T-helper 1 cell (primary cell): ENCODE measurements at places on chromosomes 7 and 10.

- no peak for DNase-seq
Measured at GRCh38 chr7:22855049-22855392, 32.4 kb upstream of the TOMM7 start.

DNA sequence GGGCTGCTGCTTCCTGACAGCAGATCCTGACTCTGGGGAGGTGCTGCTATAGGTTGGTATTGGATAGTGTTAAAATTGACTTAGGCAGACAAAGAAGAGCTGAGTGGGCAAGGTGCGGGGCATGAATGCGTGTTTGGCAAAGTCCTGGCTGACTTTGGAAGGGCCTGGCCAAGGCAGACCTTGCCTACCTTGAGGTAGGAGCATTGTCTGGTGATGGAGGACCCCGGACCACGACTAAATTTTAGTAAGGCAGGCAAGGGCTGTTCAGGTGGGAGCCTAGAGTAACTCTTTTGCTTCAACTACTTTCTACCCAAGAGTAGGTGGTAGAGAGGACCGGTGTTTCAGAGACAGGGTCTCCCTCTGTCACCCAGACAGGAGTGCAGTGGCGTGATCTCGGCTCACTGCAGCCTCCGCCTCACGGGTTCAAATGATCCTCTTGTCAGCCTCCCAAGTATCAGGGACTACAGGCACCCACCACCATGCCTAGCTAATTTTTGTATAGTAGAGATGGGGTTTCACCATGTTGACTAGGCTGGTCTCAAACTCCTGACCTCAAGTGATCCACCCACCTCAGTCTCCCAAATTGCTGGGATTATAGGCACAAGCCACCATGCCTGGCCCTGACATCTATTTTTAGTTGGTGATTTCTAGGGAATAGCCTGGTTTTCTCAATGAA lies 12.2 kb upstream of the LAT2 start:
- DNase-seq, result no peak

- no peak for DNase-seq
Measured at GRCh38 chr10:91632671-91633550, at the start of gene PPP1R3C. Gene PPP1R3C, minus strand, starts transcription at chr10:91633071. Its CDS starts 102 bp downstream, at chr10:91632969.

DNA sequence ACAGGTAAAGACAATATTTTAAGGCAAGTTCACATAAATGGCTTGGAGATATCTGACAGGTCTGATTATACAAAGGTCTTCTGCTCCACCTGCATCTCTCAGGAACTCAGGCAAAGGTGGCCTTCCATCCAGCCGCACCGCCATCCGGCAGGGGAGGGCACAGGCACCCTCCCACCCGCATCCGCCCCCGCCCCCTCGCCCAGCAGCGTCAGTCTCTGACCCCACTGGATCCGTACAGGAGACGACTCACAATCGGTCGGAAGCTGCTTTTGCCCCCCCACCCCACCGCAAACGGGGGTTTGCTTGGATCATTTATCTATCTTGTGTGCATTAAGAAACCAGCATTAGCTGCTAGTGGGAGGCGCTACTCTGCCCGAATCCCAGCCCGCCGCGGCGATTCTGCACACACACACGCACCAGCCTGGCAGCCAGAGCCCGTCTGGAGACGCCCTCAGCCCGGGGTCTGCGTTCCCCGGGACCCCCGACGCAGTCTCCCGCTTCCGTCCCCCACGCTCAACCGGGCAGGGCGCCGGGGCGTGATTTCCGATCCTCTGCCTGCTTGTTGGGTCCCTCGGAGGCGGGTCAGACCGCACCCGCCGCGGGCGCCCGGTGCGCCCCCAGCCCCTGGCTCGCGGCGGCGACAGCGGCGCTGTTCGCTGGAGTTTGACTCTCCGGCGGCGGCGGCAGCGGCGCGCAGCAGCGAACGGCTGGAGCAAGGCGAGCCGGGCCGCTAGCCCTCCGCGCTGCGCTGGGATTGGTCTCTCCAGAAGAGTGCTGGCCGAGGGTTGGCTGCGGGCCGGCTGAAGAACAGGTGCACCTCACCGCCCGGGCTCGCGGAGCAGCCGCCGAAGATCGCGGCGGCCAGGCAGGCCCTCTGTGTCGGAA lies 820 bp upstream of the NRG3 start:
- no peak for DNase-seq

DNA sequence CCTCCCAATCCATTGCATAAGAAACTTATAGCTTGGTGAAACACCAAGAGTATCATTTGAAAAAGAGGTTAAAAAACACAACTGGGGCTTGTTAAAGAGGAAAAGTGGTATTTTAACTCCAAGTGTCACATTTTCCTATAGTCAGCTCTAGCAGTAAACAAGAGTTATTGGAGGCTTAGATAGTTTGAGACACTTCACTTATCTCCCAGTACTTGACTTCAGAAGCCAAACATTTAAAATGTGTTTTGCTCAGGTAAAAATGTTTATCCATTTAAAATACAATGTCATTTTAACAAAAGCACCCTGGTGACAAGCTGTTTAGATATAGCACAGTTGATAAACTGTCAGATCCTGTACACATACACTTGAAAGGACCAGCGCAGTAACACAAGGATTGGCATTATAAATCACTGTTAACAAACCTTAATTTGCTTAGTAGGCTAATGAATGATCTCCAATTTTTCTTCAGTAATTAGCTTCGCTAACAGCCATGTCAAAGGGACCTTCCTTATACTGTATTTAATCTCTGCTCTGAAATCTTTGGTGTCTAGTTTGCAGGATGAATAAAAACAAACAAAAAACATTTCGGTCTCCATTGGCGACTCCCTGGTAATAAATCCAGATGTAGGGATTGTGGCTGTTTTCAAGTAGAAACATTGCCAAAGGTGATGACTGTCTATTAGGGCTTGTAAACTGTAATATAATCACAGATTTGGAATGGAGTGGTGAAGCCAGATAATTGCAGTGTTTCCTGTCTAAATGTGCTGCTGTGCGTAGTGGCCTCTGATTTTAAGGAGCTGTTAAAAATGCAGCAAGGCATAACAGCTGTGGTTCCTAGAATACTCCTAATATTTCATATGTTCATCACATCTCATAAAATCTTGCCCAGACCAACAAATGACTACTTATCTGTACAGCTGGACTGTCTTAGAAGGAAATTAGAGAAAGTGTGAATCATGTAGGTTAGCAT lies 545.1 kb downstream of the AUTS2 start:
- DNase-seq, result no peak

DNA sequence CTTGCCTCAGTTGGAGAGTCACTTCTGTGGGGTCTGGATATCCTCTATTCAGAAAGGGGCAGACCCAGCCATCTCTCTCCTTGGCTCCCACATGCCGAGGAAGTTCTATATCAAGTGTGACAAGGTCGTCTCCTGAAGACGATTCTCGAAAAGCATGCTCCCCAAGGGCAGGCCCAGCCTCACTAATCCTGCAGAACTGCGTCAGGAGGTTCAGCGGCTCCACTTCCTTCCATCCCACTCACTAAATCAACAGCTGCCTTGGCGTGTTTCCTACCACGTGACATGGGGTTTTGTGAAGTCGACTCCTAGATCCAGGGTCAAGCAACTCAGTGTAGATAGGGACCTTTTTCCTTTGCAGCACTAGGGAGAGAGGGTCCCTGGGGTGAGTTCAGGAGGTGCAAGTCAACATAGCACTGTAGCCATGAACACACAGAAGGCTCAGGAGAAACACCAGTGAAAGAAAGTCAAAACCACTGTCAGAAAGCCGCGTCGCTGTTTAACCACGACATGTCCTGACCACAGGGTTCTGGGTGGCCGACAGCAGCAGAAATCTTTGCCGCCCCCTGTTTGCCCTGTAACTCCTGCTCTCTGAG lies 156.4 kb downstream of the PRPF18 start:
- DNase-seq, result no peak

DNA sequence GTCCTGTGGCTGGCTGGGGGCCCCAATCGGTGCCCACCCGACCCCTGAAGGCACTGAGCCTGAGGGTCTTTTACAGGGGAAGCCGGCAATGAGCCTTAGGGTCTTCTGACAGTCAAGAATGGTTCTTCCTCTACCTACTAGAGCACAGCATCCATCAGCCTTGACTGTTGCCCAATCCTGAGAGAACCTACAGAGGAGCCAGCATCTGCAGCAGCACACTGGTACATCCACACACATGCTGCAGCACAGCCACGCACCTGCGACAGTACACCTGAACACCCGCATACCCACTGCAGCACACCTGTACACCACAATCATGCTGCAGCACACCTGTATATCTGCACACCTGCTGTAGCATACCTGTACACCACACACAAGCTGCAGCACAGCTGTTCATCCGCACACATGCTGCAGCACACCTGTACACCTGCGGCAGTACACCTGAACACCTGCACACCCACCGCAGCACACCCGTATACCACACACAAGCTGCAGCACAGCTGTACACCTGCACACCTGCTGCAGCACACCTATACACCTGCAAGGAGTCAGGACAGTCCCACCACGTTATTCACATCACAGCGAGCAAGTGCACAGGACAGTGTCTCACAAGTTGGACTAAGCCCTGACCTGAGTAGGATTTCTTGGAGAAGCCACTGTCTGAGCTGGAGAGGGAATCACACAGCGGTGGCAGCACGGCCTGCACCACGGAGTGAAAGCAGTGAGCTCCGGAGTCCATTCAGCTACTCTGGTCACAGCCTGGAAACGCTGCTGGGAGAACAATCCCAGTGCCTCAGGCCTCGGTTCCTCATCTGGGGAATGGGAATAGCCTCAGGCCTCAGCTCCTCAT lies 56.4 kb downstream of the VIPR2 start:
- DNase-seq, result no peak

GRCh38 chr7:78041423-78041822 lies 242.8 kb downstream of the PHTF2 start:
- no peak for DNase-seq

- DNase-seq, result no peak
Measured at GRCh38 chr10:113071446-113071845, 121.4 kb downstream of the TCF7L2 start.

GRCh38 chr10:91514787-91515186 lies 104.6 kb downstream of the HECTD2 start:
- DNase-seq, result no peak

DNA sequence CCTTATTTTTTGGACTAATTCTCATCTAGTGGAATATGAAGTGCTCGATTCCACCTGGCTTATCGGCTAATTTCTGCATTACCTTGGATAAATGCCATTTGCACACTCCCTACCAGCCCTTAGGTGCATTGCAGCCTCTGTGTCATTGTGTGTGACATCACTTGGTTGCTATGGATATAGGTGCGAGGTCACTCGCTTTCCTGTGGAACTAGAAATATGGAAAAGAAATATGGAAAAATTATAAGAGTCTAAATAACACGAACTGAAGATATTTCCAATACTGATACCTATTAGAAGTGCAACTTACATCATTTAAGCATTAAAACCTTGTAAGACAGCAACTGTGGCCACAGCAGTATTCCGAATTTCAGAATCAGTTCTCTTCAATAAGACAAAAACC lies 2.0 kb downstream of the YWHAG start:
- no peak for DNase-seq

DNA sequence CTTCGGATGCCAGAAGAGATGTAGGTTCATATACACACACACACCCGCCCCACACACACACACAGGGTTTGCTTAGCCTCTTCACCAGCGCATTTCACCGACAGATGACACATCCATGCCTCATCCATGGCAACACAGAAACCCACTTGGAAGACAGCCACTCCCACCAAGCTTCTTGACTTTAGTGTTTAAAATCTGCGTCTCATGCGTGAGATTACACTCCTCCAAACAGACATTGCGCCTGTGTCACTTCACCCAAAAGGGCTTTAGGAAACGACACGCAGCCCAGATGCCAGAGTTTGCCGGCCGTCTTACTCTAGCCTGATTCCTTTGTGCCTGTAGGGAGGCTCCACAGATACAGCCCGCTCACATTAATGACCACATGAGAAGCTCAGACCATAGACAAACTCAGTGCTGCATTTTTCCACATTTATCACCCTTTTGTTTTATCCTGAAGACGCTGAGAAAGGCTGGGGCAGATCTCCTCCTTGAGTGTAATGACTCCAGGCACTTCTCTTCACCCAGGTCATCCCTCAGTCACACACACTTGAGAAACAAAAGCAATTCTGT lies 73.8 kb downstream of the DIP2C start:
- no peak for DNase-seq

DNA sequence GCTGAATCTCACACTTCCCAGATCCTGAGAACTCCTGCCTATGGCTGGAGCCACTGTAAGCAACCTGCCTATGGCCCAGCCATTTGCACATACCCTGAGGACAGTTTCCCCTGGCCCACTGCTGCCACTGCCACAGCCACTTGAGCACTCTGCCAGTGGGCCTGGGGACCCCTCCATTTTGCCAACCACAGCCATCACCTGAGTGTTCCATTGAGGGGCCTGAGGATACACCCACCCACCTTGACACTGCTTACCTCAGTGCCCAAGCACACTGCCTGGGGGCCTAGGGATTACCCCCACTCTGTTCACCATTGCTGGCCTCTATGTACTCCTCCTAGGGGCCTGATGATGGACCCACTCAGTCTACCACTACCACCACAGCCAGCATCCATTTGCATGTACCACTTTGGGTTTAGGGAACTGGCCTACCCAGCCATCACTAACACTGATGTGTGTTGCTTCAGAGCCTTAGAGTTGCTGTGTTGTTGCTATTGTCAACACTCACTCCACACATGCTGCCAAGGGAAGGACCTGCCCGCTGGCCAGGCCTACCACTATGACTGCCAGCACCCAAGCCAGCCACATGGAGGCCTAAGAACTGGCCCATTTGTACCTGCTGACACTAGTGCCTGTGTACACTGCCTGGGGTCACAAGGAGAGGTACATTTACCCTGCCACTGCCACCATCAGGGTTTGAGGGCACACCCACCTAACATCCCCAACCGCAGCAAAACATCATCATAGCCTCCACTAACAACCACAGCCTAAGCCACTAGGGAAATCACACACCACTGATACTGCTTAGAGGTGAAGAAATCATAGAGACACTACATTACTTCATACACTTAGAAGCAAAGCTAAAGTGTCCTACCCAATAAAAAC lies 45.9 kb upstream of the ANTXRL start:
- DNase-seq, result no peak

DNA sequence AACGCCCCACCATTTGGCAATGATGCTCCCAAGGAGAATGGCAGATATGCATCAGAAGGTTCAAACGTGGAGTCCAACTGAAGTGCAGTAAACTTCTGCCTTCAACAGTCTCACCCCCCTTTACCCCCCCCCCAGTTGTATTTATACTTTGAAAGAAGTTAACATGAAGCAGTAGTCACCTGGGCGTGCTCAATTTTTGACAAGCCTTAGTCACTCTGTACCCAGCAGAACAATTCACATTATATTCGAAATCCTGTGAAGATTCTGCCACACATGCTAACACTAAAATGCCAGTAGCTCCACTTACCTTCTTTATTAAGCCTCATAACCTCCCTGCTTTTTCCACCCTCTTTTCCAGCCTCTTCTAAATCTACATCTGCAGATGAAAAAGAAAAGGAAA lies 894 bp downstream of the ATXN7L1 start:
- no peak for DNase-seq

GRCh38 chr7:130505753-130506152 lies 13.9 kb downstream of the MEST start:
- no peak for DNase-seq
